ENCODE measurements at places on chromosomes 3 and 15. TPM values are rescaled to one million over a fixed set of nuclear protein-coding genes. Genes with fewer than 3 reads are reported as not detected.

GRCh38 chr15:94414916-94415315 lies 183.6 kb downstream of the MCTP2 start:
- H3K27ac ChIP-seq: no peak overlapping the region
- no peak for DNase-seq
- no peaks in the 10 kb centered on the region for H3K36me3 ChIP-seq
- no peaks in the 10 kb centered on the region for H3K27me3 ChIP-seq

DNA sequence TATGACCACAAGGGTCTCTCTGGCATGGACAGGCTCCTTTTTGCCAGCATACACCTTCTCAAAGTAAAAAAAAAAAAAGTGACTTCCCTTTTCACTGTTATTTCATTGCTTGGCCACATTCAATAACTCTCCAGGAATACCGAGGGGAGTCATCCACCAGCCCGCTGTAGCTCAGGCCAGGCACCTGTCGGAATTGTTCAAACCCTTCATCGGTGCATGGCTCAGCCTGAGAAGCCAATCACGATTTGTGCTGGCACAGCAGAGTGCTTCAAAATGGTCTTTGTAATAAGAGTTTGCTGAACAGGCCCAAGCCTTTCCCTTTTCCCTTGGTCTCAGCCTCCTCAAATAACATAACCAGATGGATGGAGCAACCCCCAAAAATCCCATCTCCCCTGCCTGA lies 145.4 kb downstream of the PDZRN3 start:
- H3K27me3 ChIP-seq: no peaks in the 10 kb centered on the region
- H3K4me1 ChIP-seq: peaks cover 19% of the 10 kb centered on the region
- H3K4me3 ChIP-seq: no peak overlapping the region
- no peak for DNase-seq
- no peaks in the 10 kb centered on the region for H3K36me3 ChIP-seq
- no peak overlapping the region for H3K27ac ChIP-seq

DNA sequence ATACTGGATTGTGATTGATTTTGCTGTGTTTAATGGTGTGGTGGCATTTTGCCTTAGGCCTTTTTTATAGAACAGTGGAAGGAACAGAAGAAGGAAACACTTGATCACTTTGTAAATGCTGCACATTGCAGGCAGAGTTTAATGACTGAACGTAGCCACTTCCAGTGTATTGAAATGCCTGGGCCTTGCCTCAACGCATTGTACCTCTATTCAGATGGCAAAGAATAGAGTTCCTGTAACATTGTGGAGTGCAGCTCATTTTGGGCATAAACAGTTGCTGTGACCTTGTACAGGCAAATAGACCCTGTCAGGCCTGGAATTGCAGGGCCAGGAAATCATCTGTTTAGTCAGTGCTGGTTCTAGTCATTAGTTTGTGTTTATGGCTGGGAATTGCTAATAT lies 225.0 kb downstream of the EPHA3 start:
- no peaks in the 10 kb centered on the region for H3K36me3 ChIP-seq
- no peaks in the 10 kb centered on the region for H3K27me3 ChIP-seq
- H3K4me3 ChIP-seq: peak overlapping the region; percentile 10
- peak overlapping the region; percentile 41 for H3K27ac ChIP-seq
- DNase-seq: peak; percentile 17

Gene FETUB
- total RNA-seq: not detected

Gene HERC2
- total RNA-seq: 80.7 TPM

- peak; percentile 63 for DNase-seq
- peaks cover 10% of the 10 kb centered on the region for H3K4me1 ChIP-seq
- no peak overlapping the region for H3K27ac ChIP-seq
- H3K27me3 ChIP-seq: peaks cover 83% of the 10 kb centered on the region
- H3K4me3 ChIP-seq: peak overlapping the region; percentile 74
Observed at GRCh38 chr15:28094732-28095521, 4.2 kb downstream of the OCA2 start.

- no peaks in the 10 kb centered on the region for H3K4me1 ChIP-seq
- no peak overlapping the region for H3K4me3 ChIP-seq
- no peaks in the 10 kb centered on the region for H3K36me3 ChIP-seq
- H3K27ac ChIP-seq: no peak overlapping the region
- no peaks in the 10 kb centered on the region for H3K27me3 ChIP-seq
- DNase-seq: peak; percentile 85
Observed at GRCh38 chr3:143644370-143645089, 203.7 kb downstream of the SLC9A9 start.

DNA sequence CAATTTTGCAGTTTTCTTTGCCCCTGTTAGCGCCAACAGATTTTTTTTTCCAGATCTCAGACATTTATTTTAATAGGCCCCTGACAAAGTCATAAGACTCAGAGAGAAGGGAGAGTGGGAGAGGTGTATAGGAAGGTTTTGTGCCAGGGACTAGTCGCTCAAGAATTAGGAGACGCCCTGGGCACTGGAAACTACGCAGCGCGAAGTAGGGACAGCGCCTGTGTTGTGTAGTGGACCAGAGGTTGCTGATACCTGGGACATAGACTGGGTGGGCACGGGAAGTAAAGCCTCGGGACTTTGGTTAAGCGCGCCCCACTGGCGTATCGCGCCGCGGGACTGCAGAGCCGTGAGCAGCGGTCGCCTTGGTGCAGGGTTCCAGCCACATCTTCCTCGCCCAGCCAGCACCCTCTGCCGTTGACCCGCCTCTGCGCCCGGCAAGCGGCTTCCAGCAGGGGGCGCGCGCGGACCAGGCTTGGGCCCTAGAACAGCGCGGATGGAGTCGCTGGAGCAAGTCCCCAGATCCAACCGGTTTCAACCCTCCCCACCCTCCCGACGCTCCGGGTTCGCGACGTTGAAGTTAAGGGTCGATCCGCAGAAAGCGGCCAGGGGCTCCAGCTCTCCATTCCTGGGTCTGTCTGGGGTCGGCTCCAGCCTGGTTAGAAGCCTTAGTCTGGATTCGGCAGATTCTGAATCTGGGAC lies 3.0 kb upstream of the ISLR2 start:
- H3K4me3 ChIP-seq: peak overlapping the region; percentile 75
- peak; percentile 95 for DNase-seq
- peaks cover 87% of the 10 kb centered on the region for H3K27me3 ChIP-seq
- no peaks in the 10 kb centered on the region for H3K36me3 ChIP-seq
- no peak overlapping the region for H3K27ac ChIP-seq

GRCh38 chr3:2212206-2212605 lies 113.5 kb downstream of the CNTN4 start:
- DNase-seq: no peak
- H3K4me1 ChIP-seq: no peaks in the 10 kb centered on the region
- no peak overlapping the region for H3K27ac ChIP-seq
- no peaks in the 10 kb centered on the region for H3K36me3 ChIP-seq

GRCh38 chr3:187922704-187923416 lies 177.6 kb upstream of the BCL6 start:
- DNase-seq: no peak
- H3K27me3 ChIP-seq: no peaks in the 10 kb centered on the region
- H3K36me3 ChIP-seq: peaks cover 8% of the 10 kb centered on the region
- peaks cover 17% of the 10 kb centered on the region for H3K4me1 ChIP-seq

DNA sequence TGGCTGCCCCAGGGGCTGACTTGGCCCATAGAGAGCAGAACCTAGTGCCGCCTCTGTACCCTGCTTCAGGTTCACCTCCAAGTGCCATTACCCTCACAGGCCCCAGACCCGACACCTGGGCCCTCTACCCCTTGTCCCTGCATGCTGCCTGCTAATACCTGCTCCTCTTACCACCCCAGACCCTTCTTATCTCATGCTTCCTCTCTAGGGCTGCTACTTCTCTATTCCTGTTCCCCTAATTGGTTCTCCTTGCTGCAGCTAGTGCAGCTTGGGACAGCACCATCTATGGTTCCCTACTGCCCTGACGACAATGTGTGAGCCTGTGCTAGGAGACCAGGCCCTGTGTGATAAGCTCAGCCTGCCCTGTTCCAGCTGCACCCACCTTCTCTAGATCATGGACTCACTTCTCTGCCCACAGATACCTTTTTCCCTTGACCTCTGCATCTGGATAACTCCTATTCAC lies 15.3 kb downstream of the HDAC11 start:
- no peak overlapping the region for H3K4me3 ChIP-seq
- peaks cover 7% of the 10 kb centered on the region for H3K4me1 ChIP-seq
- H3K27me3 ChIP-seq: no peaks in the 10 kb centered on the region
- DNase-seq: no peak
- no peaks in the 10 kb centered on the region for H3K36me3 ChIP-seq

- peak; percentile 98 for DNase-seq
- H3K4me3 ChIP-seq: peak within 1 kb of the TSS; percentile 94
- H3K4me1 ChIP-seq: peaks cover 18% of the 10 kb centered on the region
- H3K27ac ChIP-seq: peak within 1 kb of the TSS; percentile 89
Observed at GRCh38 chr3:52154135-52155094, at the start of gene POC1A. POC1A (minus strand) TSS chr3:52154423; CDS start chr3:52154372, 51 bp downstream.

Gene TASOR
- total RNA-seq: 58.6 TPM

DNA sequence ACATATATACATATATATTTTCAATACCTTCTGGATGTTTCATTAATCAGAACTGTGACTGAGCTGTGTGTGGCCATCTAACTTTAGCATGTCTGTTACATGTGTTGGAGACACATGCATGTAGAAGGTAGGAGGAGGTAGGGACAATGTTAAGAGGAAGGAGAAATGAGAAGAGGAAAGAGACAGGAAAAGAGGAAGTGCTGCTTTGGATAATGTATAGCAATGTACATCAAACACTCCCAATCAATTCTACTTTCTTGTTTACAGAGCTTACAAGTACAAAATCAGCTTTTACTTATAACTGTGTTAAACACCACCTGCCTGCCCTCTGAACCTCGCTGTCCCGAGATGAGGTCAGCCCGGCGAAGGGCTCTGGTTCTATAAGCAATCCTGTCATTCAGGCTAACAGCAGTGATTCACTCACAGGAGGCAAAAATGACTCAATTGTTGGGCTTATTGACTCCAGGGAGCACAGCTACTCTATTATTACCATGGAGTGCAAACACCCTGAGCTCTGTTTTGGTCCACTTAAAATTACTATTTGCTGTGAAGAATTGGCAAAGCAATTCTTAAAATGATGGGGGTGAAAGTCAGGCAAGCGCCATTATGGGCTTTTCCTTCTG lies 188.9 kb downstream of the MEIS2 start:
- no peak overlapping the region for H3K27ac ChIP-seq
- H3K4me1 ChIP-seq: peaks cover 19% of the 10 kb centered on the region
- H3K27me3 ChIP-seq: no peaks in the 10 kb centered on the region
- H3K36me3 ChIP-seq: no peaks in the 10 kb centered on the region
- peak; percentile 18 for DNase-seq
- no peak overlapping the region for H3K4me3 ChIP-seq

- H3K36me3 ChIP-seq: no peaks in the 10 kb centered on the region
- DNase-seq: no peak
- H3K4me3 ChIP-seq: no peak overlapping the region
- H3K27ac ChIP-seq: no peak overlapping the region
- no peaks in the 10 kb centered on the region for H3K27me3 ChIP-seq
Observed at GRCh38 chr3:72658466-72659100, 189.7 kb downstream of the SHQ1 start.

Gene RCCD1
- total RNA-seq: 17.1 TPM

DNA sequence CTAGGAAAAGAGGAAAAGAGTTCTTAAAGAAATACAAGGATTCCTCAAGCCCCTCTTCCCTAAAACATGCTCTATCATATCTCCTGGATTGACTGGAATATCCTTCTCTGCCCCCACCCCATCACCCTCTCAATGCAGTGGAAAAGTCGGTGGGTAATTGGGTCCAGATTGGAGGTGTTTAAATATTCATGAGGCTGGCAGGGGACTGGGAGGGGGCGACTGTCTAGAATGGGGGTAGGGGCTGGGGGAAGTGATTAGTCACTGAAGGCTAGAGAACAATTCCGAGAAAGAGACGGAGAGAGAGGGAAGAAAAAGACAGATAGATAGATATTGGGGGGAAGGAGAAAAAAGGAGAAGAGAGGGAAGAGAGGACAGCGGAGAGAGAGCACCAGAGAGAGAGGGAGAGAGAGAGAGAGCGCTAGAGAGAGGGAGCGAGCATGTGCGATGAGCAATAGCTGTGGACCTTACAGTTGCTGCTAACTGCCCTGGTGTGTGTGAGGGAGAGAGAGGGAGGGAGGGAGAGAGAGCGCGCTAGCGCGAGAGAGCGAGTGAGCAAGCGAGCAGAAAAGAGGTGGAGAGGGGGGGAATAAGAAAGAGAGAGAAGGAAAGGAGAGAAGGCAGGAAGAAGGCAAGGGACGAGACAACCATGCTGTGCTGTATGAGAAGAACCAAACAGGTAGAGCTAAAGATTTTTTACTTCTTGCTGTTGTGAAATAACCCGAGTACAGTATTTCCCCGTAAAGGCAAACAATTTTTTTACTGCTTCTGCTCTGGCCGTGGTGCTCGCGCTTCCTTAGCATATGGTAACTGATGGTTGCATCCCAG lies at the start of gene GAP43:
TSS of gene GAP43 (plus strand) at position 467 of the 825 bp plus-strand sequence. CDS start at position 647, 180 bp downstream.
- H3K36me3 ChIP-seq: no peaks in the 10 kb centered on the region
- H3K4me3 ChIP-seq: peak within 1 kb of the TSS; percentile 72
- peaks cover 13% of the 10 kb centered on the region for H3K27me3 ChIP-seq
- peak within 1 kb of the TSS; percentile 76 for H3K27ac ChIP-seq
- peak; percentile 85 for DNase-seq

- 0 out of 2 replicates have a peak, but pooled peaks cover 4% of the 10 kb centered on the region for H3K4me1 ChIP-seq
- no peaks in the 10 kb centered on the region for H3K36me3 ChIP-seq
- H3K4me3 ChIP-seq: no peak overlapping the region
- H3K27ac ChIP-seq: no peak overlapping the region
Observed at GRCh38 chr3:68523330-68523729, 409.0 kb downstream of the TAFA4 start.

Gene MYLK
- total RNA-seq: 16.2 TPM

GRCh38 chr3:143439817-143440216 lies 320.2 kb downstream of the CHST2 start:
- H3K36me3 ChIP-seq: no peaks in the 10 kb centered on the region
- DNase-seq: no peak
- H3K4me3 ChIP-seq: no peak overlapping the region

DNA sequence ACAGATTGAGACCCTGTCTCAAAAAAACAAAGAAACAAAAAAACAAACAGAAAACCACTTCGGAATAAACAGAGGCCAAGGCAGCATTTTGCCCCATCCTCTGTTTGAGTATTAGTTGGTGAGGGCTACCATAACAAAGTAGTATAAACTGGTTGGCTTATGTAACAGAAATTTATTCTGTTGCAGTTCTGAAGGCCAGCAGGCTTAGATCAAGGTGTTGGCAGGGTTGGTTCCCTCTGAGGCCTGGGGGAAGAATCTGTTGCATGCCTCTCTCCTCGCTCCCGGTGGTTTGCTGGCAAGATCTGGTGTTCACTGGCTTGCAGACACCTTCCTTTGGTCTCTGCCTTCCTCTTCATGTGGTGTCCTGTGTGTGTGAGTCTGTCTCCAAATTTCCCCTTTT lies 261.6 kb downstream of the PDZRN3 start:
- H3K36me3 ChIP-seq: no peaks in the 10 kb centered on the region
- DNase-seq: no peak
- no peak overlapping the region for H3K27ac ChIP-seq
- H3K4me3 ChIP-seq: no peak overlapping the region
- H3K27me3 ChIP-seq: no peaks in the 10 kb centered on the region

DNA sequence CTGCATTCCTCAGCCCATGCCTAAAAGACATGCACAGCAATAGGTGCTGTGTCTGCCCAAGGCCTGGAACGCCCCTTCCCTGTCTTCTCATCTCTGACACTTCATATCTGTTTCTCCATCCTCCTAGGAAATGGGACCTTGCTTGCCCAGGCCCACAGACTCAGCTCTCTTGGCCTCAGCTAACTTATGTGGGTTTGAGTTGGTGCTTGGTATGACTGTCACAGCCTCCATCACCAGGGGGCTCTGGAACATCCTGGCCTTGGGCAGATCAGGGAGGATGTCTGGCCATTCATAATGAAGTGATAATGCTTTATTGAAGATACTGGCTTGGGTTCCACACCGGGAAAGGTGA lies 156.7 kb upstream of the SMAD3 start:
- no peak for DNase-seq
- H3K27me3 ChIP-seq: no peaks in the 10 kb centered on the region
- no peaks in the 10 kb centered on the region for H3K4me1 ChIP-seq
- no peak overlapping the region for H3K27ac ChIP-seq
- H3K36me3 ChIP-seq: no peaks in the 10 kb centered on the region
- no peak overlapping the region for H3K4me3 ChIP-seq
